ENCODE measurements at places on chromosomes 6 and 20.
A peak's percentile ranks its signal among the peaks of the same experiment; 100 is the strongest.

DNA sequence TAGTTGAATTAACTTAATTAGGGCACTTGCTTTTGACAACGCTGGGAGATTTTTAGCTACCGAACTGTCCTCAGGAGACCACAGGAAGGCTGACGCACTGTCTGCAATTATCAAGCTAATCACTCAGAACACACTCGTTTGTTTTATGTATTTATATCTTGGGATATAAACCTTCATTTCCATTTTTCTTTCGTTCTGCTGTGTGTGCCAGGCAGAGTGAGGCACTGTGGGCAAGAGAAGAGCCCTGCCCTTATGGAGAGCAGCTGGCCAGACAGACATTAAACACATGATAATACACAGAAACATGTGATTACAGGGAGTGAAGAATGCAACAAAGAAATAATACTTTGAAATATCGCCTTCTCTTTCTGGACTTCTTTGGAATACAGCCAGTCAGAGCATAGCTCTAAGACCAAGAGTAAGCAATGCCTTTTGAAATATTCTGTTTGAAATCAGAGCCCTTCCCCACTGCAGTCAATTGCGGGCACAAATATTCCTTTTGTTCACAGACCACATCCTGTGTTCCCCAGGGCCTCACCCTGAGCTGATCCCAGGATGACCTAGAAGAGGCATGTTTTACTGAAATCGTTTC, 96.8 kb downstream of the ANKRD60 start:
- no peak for DNase-seq

GRCh38 chr6:98924647-98925046, 23.1 kb downstream of the FBXL4 start:
- no peak for DNase-seq

DNA sequence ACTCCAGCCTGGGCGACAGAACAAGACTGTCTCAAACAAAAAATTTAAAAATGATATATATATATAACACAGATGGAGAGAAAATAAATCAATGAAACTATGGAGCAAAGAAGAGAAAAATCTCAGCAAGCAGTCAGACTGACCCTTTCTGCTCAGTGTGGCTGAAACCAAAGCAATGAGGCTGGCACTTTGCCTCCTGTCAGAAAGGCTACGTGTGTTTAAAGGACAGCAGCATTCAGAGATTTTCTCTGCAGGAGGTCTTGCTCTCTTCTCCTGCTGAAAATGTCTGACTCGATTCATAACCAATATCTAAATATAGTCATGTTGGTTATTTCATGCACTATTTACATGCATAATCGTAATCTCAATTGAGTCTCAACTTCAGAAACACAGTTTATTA, 527.0 kb upstream of the JARID2 start:
- no peak for DNase-seq

GRCh38 chr6:131199568-131200272, 64.5 kb downstream of the AKAP7 start:
- DNase-seq: peak; percentile 37

GRCh38 chr6:75934643-75935472, 137.6 kb downstream of the IMPG1 start:
- no peak for DNase-seq

Measured in activated CD4-positive, CD25-positive, alpha-beta regulatory T cell (primary cell).